ENCODE measurements at places on chromosomes 2 and 18.

DNA sequence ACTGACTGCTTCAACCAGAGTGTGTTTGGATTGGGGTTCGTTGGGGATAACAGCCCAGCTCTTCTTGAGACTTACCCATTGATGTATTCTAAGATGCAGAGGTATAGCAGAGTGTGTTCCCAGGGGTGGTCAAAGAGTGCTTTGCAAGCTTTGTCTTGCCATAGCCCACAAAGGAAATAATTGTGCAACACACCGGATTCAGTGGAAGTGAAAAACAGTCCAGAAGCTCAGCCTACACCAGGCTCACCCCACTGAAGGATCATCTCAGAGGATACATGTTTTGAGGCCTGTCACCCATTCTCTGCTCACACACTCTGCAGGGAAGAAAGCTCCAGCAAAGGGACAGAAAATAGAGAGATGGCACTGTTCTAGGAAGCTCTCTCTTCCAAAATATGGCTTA is 9.6 kb downstream of the CACNB4 start:
- DNase-seq: no peak

DNA sequence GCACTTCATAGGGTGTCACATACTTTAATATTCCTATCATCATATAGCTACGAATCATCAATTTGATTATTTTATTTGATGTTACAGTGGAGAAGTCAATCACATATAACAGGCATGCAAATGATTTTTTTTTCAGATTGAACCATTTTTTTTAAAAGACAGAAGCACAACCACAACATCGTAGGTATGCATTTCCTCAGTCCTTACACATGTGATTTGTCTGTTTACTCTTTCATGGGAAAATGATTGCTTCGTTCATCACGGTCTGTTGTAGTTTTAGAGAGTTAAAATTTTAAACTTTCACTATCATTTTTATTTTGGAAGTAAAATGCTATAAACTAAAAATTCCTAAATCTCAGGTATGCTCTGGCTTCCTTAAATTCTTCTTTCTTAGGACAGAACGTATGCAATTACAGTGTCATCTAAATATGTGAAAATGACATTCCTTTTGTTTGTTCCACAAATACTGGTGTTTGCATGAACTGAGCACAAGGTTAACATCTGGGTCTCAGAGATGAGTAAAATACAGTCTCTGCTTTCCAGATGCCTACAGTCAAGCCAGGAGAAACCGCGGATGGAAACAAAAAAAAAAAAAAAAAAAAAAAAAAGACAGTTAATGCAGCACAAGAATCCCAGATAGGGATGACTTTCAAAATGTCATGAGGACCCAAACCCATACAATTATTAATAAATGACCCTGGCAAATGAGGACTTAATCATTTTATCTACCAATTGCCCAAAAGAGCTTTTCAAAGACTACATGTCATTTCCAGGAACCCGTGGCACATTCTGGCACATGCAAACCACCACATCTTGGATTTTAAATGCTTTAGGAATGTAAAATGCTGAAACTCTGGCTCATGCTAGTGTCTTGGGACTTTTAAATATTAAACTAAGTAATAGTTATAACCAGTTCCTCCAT is 201.2 kb downstream of the LRP1B start:
- no peak for DNase-seq

- DNase-seq: no peak
Observed at GRCh38 chr2:215784371-215784783, 229.0 kb downstream of the MREG start.

- no peak for DNase-seq
Observed at GRCh38 chr2:203225423-203226039, 13.3 kb upstream of the CYP20A1 start.

DNA sequence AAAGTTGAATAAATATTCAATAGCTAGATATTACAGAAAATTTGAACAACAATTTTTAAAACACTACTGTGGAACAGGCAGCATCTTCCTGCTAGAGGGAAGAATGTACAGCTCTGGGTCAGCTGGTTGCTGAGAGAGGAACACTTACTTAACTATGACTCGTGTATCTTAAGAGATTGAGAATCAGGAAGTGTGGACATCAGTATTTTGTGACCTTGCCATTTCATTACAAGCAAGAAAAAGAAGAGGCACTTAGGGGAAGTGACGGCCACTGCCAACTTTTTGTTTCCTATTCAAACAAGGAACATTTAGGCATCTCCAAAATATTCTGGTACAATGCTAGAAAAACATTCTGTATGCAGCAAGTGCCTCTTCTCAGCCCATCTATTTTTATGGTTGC is 45.9 kb downstream of the ITPRID2 start:
- DNase-seq: no peak

- DNase-seq: no peak
Observed at GRCh38 chr18:32372381-32373061, 98.2 kb downstream of the GAREM1 start.

DNA sequence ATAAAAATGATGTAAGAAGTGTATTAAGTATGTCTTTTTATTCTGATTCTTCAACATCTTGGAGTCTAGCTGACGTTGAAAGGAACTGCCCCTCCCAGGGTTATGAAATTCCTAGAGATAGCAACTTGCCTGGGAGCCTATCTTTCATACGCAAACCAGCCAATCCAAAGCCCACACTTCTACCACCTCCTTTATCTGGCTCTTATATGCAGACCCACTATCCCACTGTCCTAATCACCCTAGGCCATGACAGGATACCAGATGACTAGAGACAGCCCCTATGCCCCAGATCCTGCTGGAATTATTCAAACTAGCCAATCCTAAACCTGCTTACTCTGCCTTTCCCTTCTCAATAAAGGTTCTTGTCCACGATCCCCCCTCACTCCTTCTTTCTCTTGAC is 11.8 kb upstream of the CDC42EP3 start:
- no peak for DNase-seq
